ENCODE measurements at places on chromosomes 13 and 19.

DNA sequence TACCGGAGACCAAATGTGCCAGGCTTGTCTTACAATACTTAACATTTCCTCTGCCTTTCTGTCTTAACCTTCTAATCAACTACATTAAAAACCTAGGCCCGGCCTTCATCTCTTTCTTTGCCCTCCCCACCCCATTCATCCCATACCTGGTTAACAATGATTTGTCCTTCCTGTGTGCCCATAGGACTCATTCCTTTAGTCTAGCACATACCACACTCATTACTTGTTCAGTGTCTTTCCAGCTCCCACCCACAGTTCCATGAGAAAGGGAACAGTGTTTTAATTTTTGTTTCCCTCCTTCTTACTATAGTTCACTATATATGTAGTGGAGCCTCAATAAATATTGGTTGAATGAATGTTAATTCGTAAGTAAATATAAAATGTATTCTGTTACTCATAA, 2.4 kb downstream of the CLN5 start:
- no peak for DNase-seq

GRCh38 chr13:29908416-29909080, 58.1 kb upstream of the UBL3 start:
- DNase-seq = no peak

- DNase-seq = peak; percentile 77
Observed at GRCh38 chr19:49896863-49897621, at the start of gene IL4I1. Gene IL4I1 (minus strand): TSS chr19:49896887. CDS start chr19:49896160, 727 bp downstream.

DNA sequence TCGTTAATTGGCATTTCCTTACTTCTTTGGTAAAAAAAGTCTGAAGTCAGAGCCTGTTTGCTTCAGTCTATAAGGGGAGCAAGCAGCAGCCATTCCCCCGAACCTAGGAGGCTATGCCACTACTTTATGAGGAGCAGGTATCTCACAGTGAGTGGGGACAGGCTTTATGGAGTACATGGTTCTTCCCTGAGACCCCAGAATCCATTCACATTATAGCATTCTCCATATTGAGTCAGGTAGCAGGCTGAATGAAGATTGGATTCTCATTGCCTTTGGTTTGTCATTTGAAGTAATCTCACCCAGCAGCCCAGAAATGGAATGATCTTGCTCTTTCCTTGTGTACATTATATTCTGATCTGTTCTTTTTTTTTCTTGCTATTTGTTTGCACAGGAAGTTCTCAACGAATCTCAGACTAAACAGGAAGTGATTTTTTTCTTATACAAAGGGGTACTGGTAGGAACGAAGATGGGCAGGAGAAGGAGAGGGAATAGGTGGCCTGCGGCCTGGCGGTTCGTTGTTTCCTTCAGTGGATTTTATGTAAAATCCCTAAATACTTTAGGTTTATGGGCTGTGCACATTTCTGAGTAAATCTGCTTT, 74.4 kb downstream of the ARHGAP35 start:
- peak; percentile 44 for DNase-seq

DNA sequence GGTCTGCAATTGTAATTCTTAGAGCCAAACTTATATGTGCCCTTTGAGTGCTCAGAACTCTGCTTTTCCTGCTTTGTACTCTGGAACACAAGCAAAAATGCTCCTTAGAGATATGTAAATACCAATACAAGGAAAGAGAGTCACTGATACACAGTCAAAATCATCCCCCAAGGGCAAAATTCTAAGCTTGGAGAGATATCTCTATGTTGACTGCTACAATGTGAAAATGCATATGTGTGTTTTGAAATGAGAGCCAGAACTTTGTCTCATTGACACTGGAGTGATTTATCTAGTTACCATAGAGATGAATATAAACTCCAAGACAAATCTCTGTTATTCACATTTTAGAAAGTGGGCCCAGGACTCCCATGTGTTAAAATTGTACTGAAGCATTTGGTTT, 494.8 kb upstream of the SLITRK1 start:
- DNase-seq = no peak

- peak; percentile 40 for DNase-seq
Observed at GRCh38 chr13:45879666-45880065, 28.1 kb upstream of the SIAH3 start.

DNA sequence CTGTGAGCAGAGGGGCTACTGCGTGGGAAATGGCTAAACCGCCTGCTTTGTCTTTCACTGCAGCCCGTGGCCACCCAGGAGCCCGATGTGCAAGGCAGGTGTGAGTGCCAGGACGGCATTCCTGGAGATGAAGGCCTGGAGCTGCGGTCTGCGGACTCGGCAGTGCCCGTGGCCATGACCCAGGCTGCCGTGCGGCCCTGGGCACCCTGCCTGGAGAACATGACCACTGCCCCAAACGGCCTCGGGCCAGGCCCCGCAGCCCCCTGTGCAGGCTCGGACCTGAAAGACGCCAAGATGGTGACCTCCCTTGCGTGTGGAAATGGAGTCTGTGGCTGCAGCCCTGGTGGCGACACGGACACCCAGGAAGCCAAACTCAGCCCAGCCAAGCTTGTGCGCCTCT, 62.2 kb downstream of the SPATA13 start:
- no peak for DNase-seq

DNA sequence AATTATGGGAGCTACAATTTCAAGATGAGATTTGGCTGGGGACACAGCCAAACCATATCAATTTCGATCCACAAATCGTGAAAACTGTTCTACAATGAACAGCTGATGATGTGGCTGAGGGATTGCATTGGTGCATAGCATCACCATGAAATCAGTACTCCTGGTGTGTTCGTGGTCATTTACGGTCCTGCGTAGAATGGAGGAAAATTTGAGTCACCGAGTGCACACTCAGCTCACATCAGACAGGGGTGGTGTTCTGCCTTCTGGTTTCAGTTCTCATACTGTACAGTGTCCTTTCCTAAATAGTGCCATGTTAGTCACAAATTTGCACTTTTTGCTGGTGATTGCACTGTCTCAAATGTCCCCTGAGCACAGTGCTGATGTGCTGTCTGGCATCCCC, 39.2 kb downstream of the MYH14 start:
- DNase-seq = no peak

GRCh38 chr13:84661718-84662117, 779.4 kb upstream of the SLITRK1 start:
- no peak for DNase-seq

GRCh38 chr19:38908911-38909310, 3.1 kb downstream of the CCER2 start:
- no peak for DNase-seq

GRCh38 chr19:41597600-41598041, 21.7 kb downstream of the CEACAM21 start:
- peak; percentile 84 for DNase-seq

DNA sequence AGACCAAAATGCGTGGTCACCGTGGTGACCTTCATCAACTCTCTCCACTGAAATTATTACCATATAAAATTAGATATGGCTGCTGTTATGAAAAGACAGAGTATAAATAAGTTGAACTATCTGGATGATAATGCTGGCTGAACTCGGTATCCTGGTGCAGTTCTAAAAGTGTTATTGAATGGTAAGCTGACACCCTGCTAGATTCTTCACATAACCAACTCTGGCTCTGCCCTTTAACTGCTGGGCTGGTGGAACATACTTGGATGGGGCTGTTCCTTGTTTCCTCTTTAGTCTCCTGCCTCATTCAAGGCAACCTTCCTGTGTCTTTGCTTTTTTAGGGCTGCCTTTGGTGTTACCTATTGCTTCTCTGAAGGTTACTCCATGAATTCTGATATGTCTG, 106.9 kb downstream of the FGF9 start:
- DNase-seq = no peak

- no peak for DNase-seq
Observed at GRCh38 chr19:405121-405965, 3.6 kb downstream of the C2CD4C start.

- no peak for DNase-seq
Observed at GRCh38 chr13:33730147-33730546, 87.8 kb upstream of the RFC3 start.

DNA sequence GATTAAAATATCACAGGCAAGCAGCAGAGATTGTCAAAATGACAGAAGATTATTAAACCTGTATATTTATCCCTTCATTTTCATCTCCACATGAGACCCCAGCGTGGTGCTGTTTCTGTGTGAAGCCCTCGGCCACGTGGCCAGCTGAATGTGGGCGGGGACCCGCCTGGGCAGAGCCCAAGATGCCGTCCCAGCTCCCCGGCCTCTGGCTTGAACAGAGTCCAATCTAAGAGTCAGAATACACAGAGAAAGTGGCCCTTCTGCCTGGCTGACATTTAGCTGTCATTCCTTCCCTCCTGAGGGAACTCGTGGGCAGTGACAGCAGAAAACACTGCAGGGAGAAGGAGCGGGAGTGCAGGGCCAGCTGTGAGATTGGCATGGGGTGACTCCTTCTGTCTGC, 34.9 kb upstream of the UQCRFS1 start:
- DNase-seq = no peak

GRCh38 chr19:3617463-3617862, 9.1 kb downstream of the CACTIN start:
- DNase-seq = no peak

DNA sequence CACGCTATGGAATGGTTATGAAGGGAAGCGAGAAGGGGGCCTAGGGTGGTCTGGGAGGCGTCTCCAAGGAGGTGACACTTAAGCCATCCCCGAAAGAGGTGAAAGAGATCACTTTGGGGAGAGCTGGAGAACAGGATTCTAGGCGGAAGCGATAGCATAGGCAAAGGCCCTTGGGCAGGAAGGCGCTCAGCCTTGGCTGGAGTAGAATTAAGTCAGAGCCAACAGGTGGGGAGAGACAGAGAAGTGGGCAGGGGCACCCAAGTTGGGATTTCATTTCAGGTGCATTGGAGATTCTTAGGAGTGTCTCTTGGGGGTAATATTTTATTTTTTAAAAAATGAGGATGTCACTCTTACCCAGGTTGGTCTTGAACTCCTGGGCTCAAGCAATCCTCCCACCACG, 9.6 kb downstream of the SNRPD2 start:
- no peak for DNase-seq

DNA sequence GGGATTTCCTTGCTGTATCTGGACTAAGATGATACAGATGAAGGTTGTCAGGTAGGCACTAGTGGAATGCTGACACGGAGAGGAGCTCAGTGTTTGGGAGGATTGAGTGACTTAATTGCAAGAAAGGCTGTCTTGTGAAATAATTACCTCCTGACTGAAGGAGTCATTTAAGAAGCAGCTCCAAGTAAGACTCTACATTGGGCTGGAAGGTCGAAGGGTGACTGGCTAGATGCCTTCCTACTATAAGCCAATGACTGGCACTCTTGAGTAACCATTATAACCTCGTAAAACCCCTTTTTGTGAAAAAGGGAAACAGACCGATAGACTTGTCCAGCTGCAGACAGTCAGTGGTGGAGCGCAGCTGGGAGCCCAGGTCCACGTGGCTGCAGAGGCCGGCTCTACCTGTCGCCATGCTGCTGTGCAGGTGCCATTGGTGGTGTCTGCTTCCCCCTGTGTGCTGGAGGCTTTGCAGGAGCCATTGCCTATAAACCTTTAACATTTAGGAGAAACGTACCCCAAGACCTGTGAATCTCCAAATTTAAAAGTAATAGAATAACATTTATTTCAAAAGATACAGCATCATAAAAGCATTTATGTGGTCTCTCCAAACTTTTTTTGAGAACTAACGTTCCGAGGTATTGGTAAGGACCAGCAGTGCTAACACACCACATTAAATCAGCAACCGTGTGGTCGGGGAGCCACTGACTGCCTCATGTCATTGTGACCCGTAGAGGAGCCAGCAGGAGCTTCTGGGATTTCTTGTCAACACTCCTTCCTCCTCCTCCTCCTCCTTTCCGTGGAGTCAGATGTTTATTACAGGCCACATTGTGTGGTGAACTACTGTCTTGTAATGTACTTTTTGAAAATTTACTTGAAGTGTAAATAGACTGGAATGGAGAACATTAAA, 80.4 kb upstream of the TEX29 start:
- DNase-seq = no peak

GRCh38 chr13:99383511-99383921, 76.3 kb upstream of the GPR183 start:
- DNase-seq = no peak

GRCh38 chr13:110571896-110572777, 10.6 kb upstream of the RAB20 start:
- no peak for DNase-seq

- no peak for DNase-seq
Observed at GRCh38 chr13:39302820-39303219, 264.6 kb downstream of the NHLRC3 start.

- no peak for DNase-seq
Observed at GRCh38 chr19:10404888-10405820, 1.8 kb upstream of the CDC37 start.

DNA sequence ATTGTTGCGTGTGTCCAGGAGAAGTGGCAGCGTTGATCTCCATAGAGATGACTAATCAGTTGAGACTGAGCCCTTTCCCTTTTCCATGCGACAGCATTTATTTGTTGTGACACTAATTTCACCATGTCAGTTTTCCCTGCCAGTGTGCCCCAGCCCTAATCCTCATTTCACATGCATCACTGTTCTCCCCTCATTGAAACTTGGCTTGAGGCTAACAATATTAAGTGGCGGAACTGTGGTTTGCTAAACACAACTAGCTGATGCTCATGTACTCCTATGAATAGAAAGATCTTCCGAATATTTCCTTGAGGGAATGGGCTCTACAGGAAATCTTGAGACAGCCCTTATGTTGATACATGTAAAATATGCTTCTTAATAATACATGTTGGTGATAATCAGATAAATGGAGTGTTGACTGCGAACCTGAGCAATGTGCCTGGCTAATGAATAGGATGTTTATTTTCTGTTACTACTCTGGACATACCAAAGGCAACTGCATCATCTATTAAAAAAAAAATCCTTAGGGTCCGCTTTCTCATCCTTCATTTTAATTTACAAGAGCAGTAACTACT, 258.6 kb downstream of the ATP8A2 start:
- DNase-seq = no peak

DNA sequence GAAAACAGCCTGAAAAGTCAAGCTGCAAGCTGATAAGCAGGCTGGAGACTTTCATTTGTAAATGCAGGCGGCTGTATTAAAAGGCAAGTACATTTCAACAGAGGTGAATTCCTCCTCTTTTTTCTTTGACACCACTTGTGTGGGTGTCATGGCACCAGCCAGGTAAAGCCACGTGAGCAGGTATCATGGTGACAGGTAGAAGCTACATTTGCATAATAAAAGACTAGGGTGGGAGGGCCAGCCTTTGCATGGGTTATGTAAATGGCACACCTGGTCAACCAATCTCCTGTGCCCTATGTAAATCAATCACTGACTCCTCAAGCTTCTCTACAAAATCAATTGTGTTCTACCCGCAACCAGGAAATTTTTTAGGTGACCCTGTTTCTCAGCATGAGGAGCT, 68.2 kb downstream of the ZNF100 start:
- no peak for DNase-seq

DNA sequence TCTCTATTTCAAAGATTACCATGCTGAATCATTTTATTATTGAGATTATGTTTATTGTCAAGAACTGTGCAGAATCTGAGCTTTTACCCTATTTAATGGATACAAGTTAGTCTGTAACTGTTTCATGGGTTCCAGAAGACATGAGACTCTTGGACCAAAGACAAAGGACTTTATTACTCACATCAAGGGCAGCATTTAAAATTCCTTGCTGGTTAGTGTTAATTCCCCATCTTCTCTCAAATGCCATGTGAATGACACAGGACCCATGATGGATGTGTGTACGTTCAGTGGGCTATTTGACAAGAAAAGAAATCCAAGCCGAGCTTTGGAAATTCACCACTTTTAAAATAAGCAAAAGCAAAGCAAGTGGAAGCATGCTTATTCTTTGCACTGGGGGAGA, 139.9 kb downstream of the PCDH20 start:
- no peak for DNase-seq

- peak; percentile 37 for DNase-seq
Observed at GRCh38 chr13:28161370-28161769, 23.0 kb downstream of the PAN3 start.

Data from dermis blood vessel endothelial cell (primary cell).